ENCODE measurements at places on chromosomes 3 and 15. TPM values are rescaled to one million over a fixed set of nuclear protein-coding genes. Genes with fewer than 3 reads are reported as not detected.

Gene SHC4
- 2.9 TPM for total RNA-seq

Gene IGF2BP2
- total RNA-seq, result 17.5 TPM

Gene HESX1
- total RNA-seq, result not detected

Gene TPRG1
- total RNA-seq, result 0.13 TPM

Gene TGM5
- total RNA-seq, result not detected

Gene GATM
- total RNA-seq, result 17.6 TPM

Gene VEPH1
- total RNA-seq, result 0.79 TPM

Gene SPINK8
- not detected for total RNA-seq

Gene HTR3E
- not detected for total RNA-seq

Measured in heart left ventricle (tissue), 16 donors.